Hippocampal formation (tissue), 2 donors: ENCODE measurements at places on chromosomes 12 and 14.

DNA sequence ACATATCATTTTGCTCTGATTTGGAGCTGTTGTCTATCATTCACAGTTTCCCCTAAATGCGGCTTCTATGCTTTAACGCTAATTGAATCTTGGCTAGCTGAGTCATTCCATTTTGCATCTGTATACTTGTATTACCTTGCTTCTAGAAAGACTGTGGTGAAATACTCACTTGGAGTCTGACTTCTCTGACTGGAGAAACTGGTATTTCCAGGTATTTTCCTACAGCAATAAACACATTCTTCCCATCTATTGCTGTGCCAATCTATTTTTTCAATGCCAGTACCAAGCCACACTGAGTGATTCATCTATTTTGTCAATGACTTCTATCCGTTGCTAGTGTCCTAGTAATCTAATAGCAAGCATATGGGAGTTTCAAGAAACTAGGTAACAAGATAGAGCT is 76.0 kb upstream of the ST8SIA1 start:
- no peak for DNase-seq

DNA sequence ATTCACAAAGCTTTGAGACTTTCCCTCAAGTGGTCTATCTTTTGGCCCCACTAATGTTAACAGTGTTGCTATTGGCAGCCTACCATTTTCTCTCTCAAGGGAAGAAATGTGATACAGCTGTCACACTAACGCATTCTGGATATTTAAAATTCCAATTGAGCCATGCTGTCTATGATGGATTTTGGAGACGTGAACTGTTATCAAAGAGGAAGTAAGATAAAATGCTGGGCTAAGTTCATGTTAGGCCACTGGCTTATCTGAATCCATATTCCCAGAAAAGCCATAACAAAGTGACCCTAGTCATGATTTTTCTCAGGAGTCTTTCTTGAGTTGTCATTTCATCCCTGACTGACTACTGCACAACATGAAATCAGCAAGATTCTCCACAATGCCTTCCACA is 200.2 kb downstream of the PHLDA1 start:
- no peak for DNase-seq

DNA sequence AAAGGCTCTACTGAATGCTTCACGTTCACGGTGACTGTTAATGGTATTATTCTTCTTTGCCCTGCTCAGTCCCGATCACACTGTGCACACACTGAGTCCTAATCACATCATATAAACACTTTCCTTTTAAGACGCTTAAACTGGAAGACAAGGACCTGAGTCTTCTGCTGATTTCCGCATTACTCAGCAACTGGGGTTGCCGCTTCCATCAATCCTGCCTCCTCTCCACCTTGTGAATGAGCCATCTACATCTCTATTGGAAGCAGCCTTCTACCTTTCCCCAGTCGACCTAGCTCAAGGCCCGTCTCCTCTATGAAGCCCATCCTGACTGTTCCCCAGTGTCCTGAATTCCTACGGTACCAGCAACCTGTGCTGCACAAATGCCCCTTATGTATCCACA is 104.7 kb downstream of the NCOR2 start:
- no peak for DNase-seq

DNA sequence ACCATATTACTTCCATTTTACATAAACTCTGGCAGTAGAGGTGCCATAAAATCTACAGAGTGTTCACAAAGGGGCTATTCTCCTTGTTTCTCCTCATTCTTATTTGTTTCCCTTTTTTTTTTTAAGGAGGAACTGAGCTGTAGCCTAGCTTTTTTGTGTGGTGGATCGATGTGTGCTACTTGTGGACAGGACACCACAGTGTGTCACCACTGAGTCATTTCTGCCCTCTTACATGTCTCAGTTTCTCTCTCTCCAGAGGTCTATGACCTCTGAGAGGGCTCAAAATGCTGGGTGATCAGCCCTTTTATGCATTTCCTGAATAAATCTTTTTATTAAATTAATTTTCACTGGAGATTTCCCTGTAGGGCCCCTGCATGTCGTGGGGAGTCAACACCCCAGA is 370.2 kb downstream of the ADGRD1 start:
- DNase-seq = no peak

DNA sequence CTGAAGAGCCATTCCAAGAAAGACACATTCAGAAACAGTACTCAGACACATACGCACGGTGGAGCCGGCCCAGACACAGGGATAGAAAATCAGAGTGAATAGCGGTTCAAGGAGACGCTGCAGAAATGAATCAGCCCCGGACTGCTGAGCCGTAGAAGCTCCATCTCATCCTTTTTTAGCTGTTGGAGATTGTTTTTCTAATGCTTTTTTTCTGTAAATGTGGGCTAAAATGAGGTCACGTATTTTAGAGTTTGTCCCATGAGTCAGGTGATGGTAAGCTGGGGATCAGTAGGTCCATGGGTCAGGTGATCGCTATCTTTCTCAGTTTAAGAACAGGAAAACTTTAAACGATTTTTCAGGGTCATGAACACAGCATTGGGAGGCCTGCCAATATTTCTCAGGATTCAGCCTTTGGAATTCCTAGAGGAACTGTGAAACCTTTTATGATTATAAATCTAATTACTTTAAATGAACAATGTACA is 202.4 kb downstream of the ITPR2 start:
- DNase-seq = no peak

- no peak for DNase-seq
Observed at GRCh38 chr12:98352218-98352811, 163.1 kb upstream of the TMPO start.

DNA sequence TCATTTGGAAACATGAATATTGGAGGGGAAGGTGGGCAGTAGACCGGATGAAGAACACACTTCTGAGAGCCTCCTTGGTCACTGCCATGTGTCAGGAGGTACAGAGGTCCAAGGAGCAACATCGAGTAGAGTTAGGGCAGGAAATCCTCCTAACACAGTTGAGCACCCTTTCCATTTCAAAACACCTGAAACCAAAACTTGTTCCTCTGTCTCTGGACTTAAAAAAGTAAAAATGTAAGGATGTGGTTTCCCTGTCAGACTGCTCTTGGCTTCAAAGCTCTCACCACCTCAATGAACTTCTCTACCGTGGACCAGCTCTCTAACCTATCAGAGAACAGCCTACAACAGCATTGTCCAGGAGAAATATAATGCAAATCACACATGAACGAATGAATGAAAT is 573.9 kb downstream of the NOVA1 start:
- no peak for DNase-seq

DNA sequence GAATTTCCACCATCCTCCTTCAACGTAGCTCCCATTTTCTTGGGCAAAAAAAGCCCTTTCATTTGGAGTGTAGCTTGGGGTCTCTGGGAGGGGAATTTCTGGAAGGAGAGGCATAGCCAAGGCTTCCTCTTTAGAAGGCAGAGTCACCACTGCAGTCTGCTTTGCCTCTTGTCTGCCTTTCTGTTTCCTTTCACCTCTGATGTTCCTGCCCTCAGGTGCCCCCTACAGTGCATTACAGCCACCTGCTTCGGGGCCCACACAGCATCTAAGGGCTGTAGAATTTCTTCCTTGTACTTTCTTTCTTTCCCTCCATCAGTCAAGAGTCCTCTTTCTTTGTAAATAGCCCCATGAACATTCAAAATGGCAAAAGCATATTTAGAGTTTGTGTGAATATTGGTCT is 1313.9 kb downstream of the TMEM121 start:
- DNase-seq = no peak

- no peak for DNase-seq
Observed at GRCh38 chr14:20781803-20782202, 735 bp downstream of the RNASE6 start.

DNA sequence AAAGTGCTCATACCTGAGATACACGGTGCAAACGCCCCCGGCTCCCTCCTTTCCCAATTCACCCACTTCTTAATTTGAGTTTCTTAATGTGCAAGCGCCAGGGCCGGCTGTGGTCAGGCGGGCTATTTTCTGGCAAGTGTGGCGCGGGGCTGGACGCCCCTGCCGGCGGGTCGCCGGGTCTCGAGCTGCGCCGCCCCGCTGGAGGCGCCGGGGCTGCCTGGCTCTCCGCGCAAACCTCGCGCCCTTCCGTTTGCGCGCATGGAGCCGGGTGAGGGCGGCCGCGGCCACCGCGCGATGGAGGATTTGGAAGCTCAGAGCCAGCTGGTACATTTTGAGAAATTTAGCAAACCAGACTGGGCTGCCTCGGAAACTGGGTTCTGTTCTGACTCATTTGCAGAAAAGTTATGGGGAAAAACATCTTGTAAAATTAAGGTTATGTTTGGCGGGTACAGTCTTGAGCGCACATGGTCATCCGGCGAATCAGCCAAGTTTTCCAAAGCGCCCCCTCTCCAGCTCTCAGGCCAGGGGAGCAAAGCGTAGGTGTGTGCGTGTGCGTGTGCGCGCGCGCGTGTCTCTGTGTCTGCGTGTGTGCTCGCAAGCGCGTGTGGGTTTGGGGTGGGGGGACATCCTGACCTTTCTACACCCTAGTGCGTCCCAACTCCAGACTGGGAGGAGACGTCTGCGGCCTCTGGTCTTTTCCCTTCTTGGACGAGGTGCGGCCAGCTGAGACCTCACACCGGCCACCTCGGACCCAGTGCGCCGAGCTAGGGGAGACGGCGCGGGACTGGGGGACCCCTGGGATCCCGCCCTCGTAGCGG is 6.5 kb upstream of the OTX2 start:
- no peak for DNase-seq

- no peak for DNase-seq
Observed at GRCh38 chr12:42908712-42909111, 319.2 kb upstream of the PRICKLE1 start.

- no peak for DNase-seq
Observed at GRCh38 chr14:77026930-77027537, 1.5 kb downstream of the IRF2BPL start.

DNA sequence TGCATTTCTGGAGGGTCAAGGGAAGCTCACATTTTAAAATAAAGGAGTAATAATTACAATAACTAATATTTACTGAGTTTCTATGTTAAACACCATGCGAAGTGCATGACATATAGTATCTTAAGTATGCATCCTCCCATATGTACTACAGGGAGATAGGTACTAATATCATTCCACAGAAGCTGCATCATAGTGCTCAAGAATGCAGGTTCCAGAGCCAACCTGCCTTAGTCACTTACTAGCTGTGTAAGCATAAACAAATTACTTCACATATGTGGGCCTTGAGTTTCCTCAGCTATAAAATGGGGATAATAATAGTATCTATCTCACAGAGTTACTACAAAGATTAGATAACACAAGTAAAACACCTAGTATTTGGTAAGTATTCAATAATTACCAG is 18.3 kb downstream of the ARMH4 start:
- DNase-seq = no peak

DNA sequence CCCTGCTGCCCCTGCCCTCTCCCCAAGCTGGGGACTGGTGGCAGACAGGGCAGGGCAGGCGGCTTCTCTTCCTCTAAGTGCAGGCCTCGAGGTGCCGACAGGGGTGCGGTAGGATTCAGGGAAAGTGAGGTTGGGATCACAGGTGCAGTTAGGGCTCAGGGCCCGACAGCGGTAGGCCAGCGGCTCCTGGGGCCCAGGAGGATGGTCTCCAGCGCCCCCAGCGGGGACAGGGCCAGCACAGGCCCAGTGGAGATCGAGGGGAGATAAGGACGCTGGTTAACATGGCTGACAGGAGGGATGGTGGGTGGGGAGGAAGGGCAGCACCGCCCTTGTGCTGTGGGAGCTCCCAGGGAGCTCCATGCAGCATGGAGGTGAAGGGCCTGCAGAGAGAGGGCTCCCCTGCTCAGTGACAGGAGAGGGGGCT is 935 bp upstream of the CRIP1 start:
- no peak for DNase-seq

- no peak for DNase-seq
Observed at GRCh38 chr14:33908540-33909223, 42.2 kb downstream of the EGLN3 start.

GRCh38 chr12:59499774-59500173 is 96.1 kb upstream of the SLC16A7 start:
- DNase-seq = no peak

- no peak for DNase-seq
Observed at GRCh38 chr12:114697243-114697716, 13.3 kb upstream of the TBX3 start.

GRCh38 chr12:56293795-56294194 is 6.3 kb downstream of the CS start:
- DNase-seq = no peak

GRCh38 chr14:56125772-56126636 is 7.8 kb downstream of the PELI2 start:
- DNase-seq = no peak

GRCh38 chr14:89188492-89188891 is 228.5 kb downstream of the FOXN3 start:
- DNase-seq = no peak

- DNase-seq = no peak
Observed at GRCh38 chr12:32811686-32812392, 56.1 kb upstream of the YARS2 start.

GRCh38 chr12:4866299-4866698 is 43.4 kb upstream of the KCNA1 start:
- DNase-seq = no peak

- no peak for DNase-seq
Observed at GRCh38 chr14:34770901-34771300, 56.5 kb upstream of the CFL2 start.

- DNase-seq = no peak
Observed at GRCh38 chr12:69435644-69436043, 34.5 kb upstream of the FRS2 start.

- DNase-seq = no peak
Observed at GRCh38 chr12:121990114-121990647, 31.5 kb upstream of the BCL7A start.

DNA sequence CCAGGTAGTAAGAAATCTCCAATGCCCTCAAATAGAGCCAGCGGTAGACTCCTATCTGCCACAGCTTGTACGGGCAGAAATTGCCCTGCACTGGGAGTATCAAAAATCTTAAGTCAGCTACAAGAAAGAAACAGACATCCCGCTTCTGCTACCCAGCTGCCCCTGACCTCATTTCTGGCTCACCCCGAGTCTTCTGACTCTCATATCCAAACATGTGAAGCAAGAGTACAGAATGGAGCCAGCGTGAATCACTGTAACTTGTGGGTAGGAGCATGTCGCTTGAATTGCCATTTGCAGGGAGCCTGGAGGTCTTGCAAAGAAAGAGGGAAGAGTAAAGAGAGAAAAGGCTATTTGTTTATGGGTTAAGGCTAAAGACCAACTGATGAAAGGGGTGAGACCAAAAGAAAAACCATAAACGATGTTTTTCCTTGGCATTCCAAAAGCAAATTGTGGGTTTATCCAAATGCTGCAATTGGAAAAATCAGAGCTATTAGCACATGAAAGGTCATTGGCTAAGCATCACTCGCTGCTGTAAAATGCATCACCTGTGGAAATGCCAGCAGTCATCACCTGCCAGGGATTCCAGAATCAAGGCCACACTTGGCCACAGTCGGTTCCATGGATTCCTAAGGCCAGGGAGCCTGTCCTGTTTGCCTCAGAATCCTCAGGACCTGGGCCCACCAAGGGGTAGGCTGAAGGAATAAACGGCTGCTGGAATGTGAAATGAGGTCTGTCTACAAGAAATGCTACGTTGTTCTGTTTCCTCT is 86.6 kb downstream of the FOXN3 start:
- DNase-seq = no peak

DNA sequence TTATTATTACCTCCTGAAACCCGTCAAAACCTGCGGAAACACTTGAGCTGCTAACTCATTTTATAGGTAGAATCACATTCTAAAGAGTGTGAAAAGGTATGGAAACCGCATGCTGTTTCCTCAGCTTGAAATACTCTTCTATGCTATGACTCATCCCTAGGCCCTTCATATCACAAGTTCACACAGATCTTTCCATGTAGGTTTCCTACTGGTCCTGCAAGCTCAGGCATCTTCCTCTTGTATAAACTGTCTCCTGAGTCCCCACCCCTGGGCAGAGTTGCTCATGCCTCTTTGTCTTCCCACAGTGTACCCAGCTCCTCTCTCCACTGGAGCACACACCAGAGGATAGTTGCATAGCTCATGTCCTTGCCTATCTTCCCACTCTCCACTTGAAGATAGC is 84.7 kb downstream of the CMAS start:
- DNase-seq = no peak
